Lung (tissue), 17 donors: ENCODE measurements at places on chromosomes 1 and 21. TPM values are rescaled to one million over a fixed set of nuclear protein-coding genes. Genes with fewer than 3 reads are reported as not detected.

- no peak for DNase-seq
Measured at GRCh38 chr1:68276448-68276847, 44.1 kb upstream of the WLS start.

DNA sequence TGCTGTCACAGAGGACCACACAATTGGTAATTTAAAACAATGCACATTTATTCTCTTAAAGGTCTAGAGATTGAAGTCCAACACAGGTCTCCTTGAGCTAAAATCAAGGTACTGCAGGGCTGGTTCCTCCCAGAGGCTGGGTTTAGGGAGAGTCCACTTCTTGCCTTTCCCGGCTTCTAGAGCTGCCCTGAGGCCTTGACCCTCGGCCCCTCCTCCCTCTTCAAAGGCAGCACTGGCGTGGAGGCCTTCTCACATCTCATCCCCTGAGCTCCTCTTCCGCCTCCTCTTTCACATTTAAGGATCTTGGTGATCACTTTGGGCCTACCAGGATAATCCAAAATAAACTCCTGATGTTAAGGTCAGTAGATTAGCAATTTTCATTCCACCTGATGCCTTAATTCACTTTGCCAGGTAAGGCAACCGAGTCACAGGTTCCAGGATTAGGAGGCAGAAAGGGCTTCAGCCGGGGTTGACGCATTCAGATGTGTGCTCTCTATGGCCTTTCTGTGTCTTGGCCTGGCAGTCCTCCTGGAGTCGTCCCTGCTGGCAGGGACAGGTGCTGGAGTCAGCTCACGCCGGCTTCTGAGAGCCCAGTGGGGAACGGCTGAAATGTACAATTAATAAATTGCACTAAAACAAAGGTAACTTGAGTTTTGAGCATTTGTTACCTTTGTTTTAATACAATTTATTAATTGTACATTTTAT is 61.2 kb upstream of the ABCG1 start:
- DNase-seq, result no peak

DNA sequence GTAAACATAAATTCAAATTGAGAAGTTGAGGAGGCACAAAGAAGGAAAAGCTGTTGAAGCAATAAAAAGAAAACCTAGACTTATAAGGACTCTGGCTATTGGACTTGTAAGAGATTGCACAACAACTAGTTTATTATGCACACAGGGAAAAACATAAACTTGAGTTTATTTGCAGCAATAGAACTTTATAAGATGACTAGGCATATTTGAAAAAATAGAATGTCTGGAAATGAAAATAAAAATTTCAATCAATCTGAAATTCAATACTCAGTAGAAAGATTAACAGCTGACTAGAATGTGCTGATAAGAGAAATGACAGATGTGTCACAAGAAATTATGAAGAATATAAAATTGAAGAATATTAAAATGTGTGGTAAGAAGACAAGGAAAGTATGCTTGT is 505.4 kb upstream of the ZP4 start:
- DNase-seq, result no peak

GRCh38 chr1:246609632-246610031 is 43.4 kb downstream of the CNST start:
- DNase-seq, result no peak

DNA sequence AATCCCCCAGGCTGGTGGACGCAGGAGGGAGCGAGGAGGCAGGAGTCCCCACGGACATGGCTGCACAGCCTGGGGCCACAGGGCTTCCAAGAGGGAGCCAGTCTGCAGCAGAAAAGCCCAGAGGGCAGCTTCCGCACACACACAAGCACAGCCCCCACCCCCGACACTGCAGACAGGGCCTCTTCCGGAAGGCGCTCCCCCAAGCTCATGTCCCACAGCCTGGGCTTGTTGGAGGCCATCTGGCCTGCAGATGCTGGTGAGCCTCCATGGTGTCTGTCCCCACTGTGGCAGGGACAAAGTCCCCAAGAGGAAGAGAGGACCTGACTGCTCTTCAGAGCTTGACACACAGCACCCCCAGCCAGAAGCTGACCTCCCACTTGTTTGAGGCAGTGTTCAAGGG is 13.4 kb upstream of the KIAA1614 start:
- no peak for DNase-seq

- DNase-seq, result no peak
Measured at GRCh38 chr1:108067884-108068540, 103.0 kb upstream of the VAV3 start.

Gene KHDRBS1
- 138 TPM for total RNA-seq

DNA sequence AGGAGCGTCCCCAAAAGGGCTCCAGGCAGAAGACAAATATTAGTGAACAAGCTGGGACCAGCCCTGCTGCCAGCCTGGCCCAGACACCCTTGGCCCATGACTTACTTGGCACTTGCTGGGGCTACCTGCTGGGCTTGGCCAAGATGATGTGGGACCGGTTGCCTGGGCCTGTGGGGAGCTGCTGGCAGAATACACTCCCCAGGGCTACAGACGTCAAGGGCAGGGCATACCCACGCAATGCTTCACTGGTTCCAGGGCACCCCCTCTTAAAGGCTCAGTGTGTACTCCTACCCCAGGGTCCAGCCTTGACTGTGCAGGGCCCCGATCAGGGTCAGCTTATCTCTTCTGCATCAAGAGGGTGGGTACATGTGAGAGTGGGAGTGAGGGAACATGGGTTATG is 106.5 kb upstream of the SLC2A1 start:
- no peak for DNase-seq
